ENCODE measurements at places on chromosomes 4 and X.

- no peaks in the 10 kb centered on the region for H3K36me3 ChIP-seq
- no peak overlapping the region for H3K4me3 ChIP-seq
- H3K27me3 ChIP-seq = no peaks in the 10 kb centered on the region
- no peaks in the 10 kb centered on the region for H3K4me1 ChIP-seq
Observed at GRCh38 chrX:110167952-110168451, 149.9 kb downstream of the AMMECR1 start.

DNA sequence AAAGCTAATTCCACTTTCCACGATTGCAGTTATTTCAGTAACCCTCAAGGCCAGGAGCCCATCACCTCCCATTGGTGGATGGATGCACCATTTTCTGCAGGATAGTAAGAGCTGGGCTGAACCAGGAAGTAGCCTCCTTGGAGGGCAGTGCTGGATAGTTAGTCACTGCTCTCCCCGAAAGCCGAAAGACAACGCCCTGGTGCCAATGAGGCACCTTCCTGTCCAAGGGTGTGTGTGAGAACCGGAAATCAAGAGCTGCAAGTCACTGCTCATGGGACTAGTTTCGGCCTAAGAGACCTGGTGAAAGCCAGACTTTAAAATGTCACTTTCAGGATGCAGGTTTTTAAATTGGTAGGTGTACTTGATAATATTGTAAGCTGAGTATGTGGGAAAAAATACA lies 203.8 kb upstream of the HS3ST1 start:
- no peaks in the 10 kb centered on the region for H3K36me3 ChIP-seq
- no peaks in the 10 kb centered on the region for H3K27me3 ChIP-seq
- no peak overlapping the region for H3K27ac ChIP-seq
- no peak for DNase-seq
- no peaks in the 10 kb centered on the region for H3K4me1 ChIP-seq
- H3K4me3 ChIP-seq = no peak overlapping the region

DNA sequence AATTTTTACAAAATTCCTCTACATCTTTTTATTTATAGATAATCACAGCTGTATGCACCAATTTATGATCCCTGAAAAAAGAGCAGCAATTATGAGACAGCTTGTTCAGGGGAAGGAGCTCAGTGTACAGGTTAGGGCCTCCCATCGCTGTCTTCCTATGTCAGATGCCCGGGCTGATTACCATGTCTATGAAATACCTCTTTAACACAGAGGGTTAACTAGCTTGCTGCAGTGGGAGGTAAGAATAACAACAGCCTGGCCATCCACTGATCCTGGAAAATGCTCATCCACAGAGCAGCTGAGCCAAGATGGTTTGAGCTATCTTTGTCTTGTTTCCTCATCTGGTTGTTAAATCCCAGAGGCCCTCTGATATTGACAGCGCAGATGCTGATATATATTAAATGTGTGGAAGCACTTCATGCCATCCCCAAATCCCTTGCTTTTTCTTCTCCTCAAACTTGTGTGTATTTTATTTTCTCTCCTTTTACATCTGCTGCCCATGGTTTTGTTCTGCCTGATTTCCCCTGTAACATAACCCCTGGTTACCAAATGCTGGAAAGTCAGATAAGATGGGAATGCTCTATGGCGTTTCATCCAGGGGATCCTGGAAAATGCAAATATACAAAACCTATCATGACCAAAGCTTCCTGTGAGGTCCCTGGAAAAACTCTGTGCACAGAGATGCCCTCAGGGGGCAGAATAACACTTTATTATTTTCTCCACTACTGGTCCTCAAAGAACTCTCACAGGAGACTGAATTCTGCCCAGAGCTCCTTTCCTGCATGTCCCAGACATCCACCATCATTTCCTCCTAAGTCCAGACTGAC lies 85.8 kb upstream of the PUDP start:
- no peak overlapping the region for H3K4me3 ChIP-seq
- H3K27ac ChIP-seq = no peak overlapping the region
- no peaks in the 10 kb centered on the region for H3K4me1 ChIP-seq
- no peaks in the 10 kb centered on the region for H3K36me3 ChIP-seq

- peaks cover 38% of the 10 kb centered on the region for H3K4me1 ChIP-seq
- no peak for DNase-seq
- H3K4me3 ChIP-seq = no peak overlapping the region
- H3K27me3 ChIP-seq = no peaks in the 10 kb centered on the region
- H3K27ac ChIP-seq = peak overlapping the region; percentile 72
- no peaks in the 10 kb centered on the region for H3K36me3 ChIP-seq
Observed at GRCh38 chr4:186030795-186031194, 38.2 kb upstream of the TLR3 start.
